ENCODE measurements at places on chromosomes 7 and 10. TPM values are rescaled to one million over a fixed set of nuclear protein-coding genes. Genes with fewer than 3 reads are reported as not detected.

- H3K27ac ChIP-seq: no peak overlapping the region
- no peaks in the 10 kb centered on the region for H3K36me3 ChIP-seq
- no peak overlapping the region for H3K4me3 ChIP-seq
- DNase-seq: no peak
- H3K4me1 ChIP-seq: no peaks in the 10 kb centered on the region
These were observed 32.4 kb upstream of the HSPA12A start for GRCh38 chr10:116774728-116775151.

DNA sequence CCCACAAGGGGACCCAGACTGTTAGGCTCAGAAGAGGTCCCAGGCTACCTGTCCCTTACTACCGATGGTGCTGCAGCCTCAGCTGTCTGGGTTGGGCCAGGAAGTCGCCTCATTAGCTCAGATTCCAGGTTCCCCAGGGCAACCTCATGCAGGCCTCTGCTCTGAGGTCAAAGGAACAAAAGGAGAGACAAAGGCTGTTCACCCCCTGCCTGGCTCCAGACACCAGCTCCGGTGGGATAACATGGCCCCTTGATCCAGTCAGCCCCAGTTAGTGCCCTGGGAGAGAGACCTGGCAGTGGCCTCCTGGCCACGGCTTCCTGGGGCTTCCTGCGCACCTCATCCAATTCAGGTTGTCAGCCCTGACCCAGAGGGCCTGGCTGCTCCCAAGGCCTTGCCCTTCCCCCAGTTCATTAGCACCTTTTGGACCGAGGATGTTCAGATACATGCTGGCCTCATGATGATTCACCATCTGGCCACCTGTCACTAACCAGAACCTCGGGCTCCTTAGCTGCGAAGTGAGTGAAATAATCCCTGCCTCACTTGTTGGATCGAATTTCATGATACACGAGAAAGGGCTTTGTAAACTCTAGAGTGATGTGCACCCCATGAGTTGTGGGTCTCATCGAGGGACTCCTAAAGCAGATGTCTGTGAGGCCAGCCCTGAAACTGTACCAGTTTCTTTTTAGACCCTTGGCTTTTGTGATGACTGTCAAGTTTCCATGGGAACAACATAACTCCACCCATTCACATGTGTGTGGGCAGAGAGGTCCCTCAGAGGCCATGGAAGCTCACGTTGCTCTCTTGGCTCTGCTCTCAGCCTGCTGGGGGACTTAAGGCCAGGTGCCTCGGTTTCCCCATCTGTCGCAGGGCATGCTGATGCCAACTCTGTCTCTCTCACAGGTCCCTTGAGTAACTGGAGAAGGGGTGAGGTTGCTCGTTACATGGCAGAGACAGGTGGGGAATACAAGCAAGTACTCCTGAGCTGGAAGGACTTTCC is 79.5 kb upstream of the PCBD1 start:
- H3K36me3 ChIP-seq: no peaks in the 10 kb centered on the region
- no peak for DNase-seq
- H3K4me1 ChIP-seq: peaks cover 3% of the 10 kb centered on the region

- no peaks in the 10 kb centered on the region for H3K4me1 ChIP-seq
- H3K4me3 ChIP-seq: no peak within 1 kb of the TSS
- H3K36me3 ChIP-seq: no peaks in the 10 kb centered on the region
- no peak within 1 kb of the TSS for H3K27ac ChIP-seq
These were observed at the start of gene CFTR for GRCh38 chr7:117479225-117480054. Gene CFTR, plus strand, starts transcription at chr7:117480025. Its CDS starts 70 bp downstream, at chr7:117480095.

ZNF485 gene
- total RNA-seq: 3.5 TPM

- no peak for DNase-seq
- H3K36me3 ChIP-seq: no peaks in the 10 kb centered on the region
- no peaks in the 10 kb centered on the region for H3K4me1 ChIP-seq
These were observed 51.8 kb upstream of the TRIL start for GRCh38 chr7:29009947-29010346.

DNA sequence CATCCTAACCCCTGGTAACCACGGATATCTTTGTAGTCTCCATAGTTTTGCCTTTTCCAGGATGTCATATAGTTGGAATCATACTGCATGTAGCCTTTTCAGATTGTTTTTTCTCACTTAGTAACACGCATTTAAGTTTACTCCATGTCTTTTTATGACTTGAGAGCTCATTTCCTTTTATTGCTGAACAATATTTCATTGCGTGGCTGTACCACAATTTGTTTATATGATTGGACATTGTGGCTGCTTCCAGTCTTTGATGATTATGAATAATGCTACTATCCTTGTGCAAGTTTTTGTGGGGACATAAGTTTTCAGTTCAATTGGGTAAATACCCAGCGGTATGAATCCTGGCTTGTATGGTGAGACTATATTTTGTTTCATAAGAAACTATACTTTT is 60.8 kb downstream of the AOAH start:
- H3K36me3 ChIP-seq: no peaks in the 10 kb centered on the region
- no peak overlapping the region for H3K27ac ChIP-seq
- H3K27me3 ChIP-seq: no peaks in the 10 kb centered on the region
- no peaks in the 10 kb centered on the region for H3K4me1 ChIP-seq

ARHGEF35 gene
- 1.3 TPM for total RNA-seq

SMKR1 gene
- total RNA-seq: 0.52 TPM

TMEM176A gene
- 11.0 TPM for total RNA-seq

SLC26A5 gene
- 0.05 TPM for total RNA-seq

- no peak overlapping the region for H3K4me3 ChIP-seq
- no peak overlapping the region for H3K27ac ChIP-seq
These were observed 9.2 kb downstream of the IMPDH1 start for GRCh38 chr7:128400566-128400965.

Data from thymus (tissue), 14 donors.